ENCODE measurements at places on chromosomes 3 and 15. TPM values are rescaled to one million over a fixed set of nuclear protein-coding genes. Genes with fewer than 3 reads are reported as not detected.

Gene PRR20G
- total RNA-seq = not detected

Gene HDGFL3
- 11.7 TPM for total RNA-seq

GRCh38 chr3:140198242-140198641 lies 263.3 kb downstream of the CLSTN2 start:
- no peak for DNase-seq

- DNase-seq = no peak
Measured at GRCh38 chr3:123920868-123921267, 36.7 kb upstream of the MYLK start.

- DNase-seq = no peak
Measured at GRCh38 chr3:17733768-17734167, 8.7 kb downstream of the TBC1D5 start.

- no peak for DNase-seq
Measured at GRCh38 chr3:77271711-77272110, 231.8 kb downstream of the ROBO2 start.

Measured in skin of body (tissue), 3 donors.